ENCODE measurements at places on chromosomes 1 and 21. TPM values are rescaled to one million over a fixed set of nuclear protein-coding genes. Genes with fewer than 3 reads are reported as not detected.

- DNase-seq = no peak
Measured at GRCh38 chr1:221687836-221688487, 53.9 kb downstream of the DUSP10 start.

DNA sequence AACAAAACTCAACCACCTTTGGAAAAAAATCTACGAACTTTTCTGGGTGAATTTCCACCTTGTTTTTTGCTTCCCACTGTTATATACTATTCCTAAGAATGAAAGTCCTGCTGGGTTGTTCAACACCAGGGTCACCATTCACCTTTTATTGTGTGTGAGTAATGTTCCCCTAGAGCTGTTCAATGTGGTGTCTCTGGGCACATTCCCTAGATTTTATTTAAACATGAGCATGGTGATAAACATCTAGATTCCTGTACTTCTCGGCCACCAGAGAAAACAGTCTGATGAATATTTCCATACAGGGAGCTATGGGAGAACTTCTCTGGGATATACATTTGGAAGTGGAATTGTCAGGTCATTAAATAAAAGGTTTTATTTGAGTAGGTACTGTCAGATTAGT is 13.0 kb downstream of the FMN2 start:
- no peak for DNase-seq

GRCh38 chr1:205934788-205935187 is 8.5 kb downstream of the SLC26A9 start:
- DNase-seq = no peak

DNA sequence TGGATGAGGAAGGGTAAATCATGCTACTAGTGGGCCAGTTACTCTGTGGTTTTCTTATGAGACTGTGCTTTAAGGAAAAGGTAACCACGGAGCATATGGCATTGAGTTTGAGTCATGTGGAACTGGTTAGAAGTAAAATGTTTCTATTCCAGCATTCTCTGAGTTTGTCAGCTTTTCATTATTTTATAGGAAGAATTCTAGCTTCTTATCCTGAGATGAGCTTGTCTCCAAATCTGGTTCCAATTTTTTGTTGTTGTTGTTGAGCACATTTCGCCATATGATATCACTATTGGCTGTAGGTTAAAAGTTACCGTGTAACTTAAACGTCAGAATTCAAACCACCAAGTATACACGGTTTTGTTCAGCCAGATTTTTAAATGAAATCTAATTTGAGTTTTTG is 69.9 kb downstream of the ATF6 start:
- DNase-seq = no peak

BGLAP gene
- total RNA-seq = 1.5 TPM

Data from CD8-positive, alpha-beta memory T cell (primary cell).